MCF 10A (cell line): ENCODE measurements at places on chromosomes 5 and 9.

DNA sequence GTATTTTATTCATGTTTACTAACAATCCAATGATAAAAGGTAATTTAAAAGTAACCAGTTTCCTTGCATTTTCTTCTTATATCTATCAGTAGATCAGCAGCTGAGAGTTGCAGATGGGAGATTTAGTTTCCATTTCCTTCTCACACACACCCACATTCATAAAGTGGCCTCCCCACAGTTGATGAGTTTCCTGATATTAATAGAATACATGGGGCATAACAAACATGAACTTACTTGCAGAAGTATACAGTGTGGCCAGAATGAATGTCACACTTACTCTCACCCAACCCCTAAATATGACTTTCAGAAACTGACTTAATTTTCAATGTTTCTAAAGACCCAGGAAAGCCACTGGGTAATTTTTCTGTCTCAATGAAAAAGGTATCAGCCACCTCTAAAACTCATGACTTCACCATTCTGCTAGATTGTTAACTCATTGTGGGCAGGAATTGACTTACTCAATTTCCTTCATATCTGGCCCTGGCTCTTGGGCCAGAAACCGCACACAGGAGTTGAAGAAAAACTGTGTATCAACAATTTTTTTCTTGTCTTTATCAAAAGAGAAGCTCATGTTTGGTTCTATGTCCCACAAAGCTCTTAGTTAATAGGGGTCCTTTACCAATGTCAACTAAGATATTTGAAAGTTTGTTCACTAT lies 63.5 kb upstream of the OSMR start:
- no peak for DNase-seq

GRCh38 chr5:76641514-76642120 lies 18.4 kb upstream of the F2RL2 start:
- peak; percentile 83 for DNase-seq

DNA sequence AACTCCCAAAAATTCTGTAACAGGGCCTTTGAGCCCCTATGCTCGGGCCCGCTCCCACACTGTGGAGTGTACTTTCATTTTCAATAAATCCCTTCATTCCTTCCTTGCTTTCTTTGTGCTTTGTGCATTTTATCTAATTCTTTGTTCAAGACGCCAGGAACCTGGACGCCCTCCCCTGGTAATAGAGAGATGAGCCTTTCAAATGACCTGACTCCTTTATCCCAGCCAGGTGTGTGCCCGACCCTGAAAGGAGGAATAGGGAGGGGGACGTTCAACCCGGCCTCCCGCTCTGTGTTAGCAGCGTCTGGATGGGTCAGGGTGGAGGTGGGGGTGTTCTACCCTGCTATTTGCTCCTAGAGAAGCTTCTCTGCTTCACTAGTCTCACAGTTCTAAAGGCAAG lies 53.9 kb downstream of the FXN start:
- DNase-seq: no peak

DNA sequence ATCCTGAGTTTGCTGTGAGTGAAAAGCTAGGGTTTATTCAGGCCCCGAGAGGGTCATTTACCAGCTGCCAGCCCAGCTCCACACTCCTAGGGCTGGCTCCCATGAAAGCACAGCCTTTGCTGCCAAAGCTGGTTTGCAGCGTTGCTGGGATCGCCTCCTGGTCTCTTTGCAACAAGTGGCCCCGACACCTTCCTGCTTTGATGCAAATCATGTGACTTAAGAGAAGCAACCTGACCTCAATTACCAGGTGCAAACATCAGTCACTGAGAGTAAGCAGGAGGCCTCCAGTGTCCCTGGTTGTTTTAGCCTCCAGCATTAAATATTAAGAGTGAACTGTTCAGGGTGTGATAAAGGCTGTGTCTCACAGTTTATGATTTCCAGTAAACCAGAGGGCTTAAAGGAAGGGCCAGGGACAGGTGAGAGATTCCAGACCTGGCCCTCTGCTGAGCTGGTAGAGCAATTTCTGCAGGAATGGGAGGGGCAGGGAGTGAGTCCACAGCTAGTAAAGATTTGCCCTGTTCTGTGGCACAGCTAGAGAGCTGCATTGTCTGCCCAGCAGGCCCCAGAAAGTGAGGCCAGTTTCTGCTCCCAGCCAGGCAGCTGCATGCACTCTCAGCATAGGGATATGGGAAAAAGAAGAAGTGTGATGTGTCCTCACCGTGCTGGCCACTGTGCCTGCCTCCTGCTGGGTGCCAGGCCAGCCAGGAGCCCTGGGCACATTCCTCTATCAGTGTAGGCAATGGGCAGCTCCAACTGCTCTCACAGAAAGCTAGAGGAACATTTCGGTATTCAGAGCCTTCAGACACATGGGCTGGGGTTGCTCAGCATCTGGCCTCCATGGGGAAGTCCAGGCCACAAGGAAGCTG lies 58.0 kb downstream of the SLC22A5 start:
- peak; percentile 55 for DNase-seq

DNA sequence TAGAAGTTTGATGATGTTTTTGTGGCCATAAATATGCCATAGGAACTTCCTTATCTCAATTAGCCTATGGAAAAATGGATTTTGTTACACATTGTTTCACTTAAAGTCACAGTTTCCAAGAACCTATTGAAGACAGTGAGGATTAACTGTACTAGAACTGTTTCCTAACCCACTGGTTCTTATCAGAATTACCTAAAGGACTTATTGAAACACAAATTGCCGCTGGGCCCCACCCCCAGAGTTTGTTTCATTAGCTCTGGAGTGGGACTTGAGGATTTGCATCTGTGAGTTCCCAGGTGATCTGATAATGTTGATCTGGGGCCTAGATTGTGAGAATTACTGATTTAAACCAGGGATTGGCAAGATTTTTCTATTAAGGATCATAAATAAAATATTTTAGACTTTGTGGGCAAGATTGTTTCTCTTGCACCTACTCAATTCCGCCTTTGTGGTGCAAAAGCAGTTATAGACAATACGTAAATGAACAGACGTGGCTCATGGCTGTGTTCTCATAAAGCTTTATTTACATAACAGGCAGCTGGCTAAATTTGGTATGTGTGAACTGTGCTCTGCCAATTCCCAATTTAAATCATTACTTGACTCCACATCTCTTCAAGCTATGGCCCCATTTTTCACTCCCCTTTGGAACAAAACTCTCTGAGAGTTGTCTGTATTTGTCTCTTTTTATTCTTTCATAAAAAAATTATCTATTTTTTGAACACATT lies 9.3 kb downstream of the JAK2 start:
- no peak for DNase-seq

- DNase-seq: no peak
Measured at GRCh38 chr9:129875687-129876395, 40.6 kb downstream of the USP20 start.

DNA sequence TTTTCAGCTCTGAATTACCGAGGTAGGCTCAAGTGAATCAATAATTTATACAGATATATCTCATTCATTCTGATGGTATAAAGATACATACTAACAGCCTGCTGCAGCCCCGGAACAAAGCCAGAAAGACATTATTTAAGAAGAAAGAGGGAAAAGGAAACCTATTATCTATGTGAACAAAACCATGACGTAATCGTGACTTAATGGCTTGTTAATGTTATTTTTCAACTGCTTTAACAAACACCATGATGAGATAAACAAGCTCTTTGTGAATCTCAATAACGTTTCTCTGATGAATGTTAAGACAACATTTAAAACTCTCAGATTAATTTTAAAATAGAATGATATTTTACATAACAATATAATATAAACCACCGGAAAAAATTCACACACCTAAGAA lies 237.1 kb downstream of the SLF1 start:
- DNase-seq: no peak

DNA sequence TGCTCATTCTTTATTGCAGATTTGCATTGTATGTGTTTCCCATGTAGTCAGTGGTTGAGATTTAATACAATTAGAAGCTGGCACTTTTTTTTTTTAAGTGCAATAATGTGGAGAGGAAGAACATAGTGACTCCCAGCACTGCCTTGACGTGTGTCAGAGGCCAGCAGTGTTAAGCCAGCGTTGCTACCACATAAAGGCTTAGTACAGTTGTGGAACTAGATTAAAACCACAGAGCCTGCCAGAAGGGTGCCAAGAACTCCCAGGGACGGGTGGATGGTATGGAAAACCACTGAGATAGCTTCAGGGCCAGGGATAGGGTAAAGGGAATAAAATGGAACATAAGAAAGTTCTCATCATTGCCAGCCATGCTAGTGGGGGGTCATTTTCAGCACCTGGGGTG lies 142.9 kb downstream of the TRIO start:
- no peak for DNase-seq

GRCh38 chr5:159768243-159768642 lies 148.0 kb upstream of the ADRA1B start:
- DNase-seq: no peak

DNA sequence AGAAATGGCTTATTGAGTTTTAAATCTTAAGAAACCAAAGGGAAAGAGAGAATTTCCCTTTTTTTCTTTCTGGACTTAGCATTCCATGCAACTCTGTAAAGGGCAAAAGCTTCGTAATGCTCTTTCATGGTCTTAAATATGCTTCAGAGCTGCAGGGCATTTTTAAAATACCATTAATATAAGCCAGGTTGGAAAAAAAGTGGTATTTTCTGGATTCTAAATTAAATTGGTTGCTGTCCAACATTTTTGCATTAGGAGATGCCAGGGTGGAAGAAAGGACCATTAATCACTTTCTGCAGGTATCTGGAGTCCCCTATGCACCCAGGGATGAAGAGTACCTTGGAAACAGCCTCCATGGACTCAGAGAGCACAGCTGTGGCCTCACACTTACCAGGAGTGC lies 215.1 kb upstream of the DAPK1 start:
- no peak for DNase-seq

- no peak for DNase-seq
Measured at GRCh38 chr9:95009459-95009858, 283.0 kb downstream of the AOPEP start.

GRCh38 chr9:8815931-8816330 lies 1016.4 kb upstream of the DMAC1 start:
- no peak for DNase-seq

DNA sequence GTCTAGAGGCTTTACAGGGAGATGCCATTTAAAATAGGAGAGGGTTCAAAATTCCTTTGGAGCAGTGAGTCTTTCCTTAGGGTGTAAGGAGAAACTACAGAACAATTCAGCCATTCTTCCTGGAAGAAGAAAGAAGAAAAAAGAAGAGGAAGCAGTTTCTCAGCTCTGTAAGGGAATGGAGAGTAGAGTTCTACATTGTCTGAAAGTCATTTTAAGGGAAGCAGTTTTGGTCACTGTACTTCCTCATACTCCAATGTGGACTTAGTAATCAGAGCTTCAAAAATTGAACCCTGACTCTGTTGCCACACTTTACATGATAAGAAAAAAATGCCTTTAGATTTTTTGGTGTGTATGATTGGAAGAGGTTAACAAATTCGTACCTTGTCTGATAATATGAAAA lies 122.4 kb downstream of the LRRC70 start:
- DNase-seq: no peak

GRCh38 chr5:118249386-118249785 lies 739.0 kb downstream of the DTWD2 start:
- DNase-seq: no peak

- no peak for DNase-seq
Measured at GRCh38 chr5:69531406-69531801, 28.6 kb upstream of the GTF2H2C start.

DNA sequence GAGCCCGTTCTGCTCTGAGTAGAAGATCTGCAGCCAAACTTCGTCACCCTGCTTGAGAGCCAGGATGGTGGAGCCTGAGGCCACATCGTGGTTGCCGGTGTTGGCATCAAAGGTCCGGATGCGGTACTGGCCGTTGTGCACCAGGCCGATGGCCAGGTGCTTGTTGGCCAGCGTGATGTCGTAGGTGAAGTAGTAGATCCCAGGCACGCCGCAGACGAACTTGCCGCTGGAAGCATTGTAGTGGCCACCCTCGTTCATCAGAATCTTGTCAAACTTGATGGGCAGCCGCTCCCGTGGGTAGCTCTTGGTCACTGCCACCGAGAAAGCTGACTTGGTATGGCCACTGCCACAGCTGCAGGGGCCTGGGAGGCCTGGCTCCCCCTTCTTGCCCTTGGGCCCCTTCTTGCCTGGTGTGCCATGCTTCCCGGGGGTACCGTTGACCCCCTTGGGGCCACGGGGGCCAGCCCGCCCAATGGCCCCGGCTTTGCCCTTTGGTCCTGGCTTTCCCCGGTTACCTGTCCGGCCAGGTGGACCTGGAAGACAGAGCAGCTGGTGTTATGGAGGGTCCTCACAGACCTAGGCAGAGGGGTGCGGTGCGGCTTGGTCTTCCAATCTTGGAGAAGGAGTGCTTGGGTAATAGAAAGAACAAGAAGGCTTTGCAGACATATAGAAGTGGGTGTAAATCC lies 21.0 kb downstream of the C1QTNF2 start:
- DNase-seq: no peak

DNA sequence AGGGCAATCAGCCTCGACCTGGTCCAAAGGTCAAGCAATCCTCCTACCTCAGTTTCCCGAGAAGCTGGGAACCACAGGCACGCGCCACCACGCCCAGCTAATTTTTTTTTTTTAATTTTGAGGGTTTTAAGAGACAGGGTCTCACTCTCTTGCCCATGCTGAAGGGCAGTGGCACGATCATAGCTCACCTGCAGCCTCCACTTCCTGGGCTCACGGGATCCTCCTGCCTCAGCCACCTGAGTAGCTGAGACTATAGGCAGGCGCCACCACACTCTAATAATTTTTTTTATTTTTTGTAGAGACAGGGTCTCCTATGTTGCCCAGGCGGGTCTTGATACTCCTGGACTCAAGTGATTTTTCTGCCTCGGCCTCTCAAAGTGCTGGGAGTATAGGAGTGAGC lies 1.6 kb downstream of the UIMC1 start:
- no peak for DNase-seq

- DNase-seq: no peak
Measured at GRCh38 chr9:98171176-98171925, 21.1 kb downstream of the CORO2A start.

- DNase-seq: no peak
Measured at GRCh38 chr9:76443887-76444286, 15.1 kb upstream of the GCNT1 start.

DNA sequence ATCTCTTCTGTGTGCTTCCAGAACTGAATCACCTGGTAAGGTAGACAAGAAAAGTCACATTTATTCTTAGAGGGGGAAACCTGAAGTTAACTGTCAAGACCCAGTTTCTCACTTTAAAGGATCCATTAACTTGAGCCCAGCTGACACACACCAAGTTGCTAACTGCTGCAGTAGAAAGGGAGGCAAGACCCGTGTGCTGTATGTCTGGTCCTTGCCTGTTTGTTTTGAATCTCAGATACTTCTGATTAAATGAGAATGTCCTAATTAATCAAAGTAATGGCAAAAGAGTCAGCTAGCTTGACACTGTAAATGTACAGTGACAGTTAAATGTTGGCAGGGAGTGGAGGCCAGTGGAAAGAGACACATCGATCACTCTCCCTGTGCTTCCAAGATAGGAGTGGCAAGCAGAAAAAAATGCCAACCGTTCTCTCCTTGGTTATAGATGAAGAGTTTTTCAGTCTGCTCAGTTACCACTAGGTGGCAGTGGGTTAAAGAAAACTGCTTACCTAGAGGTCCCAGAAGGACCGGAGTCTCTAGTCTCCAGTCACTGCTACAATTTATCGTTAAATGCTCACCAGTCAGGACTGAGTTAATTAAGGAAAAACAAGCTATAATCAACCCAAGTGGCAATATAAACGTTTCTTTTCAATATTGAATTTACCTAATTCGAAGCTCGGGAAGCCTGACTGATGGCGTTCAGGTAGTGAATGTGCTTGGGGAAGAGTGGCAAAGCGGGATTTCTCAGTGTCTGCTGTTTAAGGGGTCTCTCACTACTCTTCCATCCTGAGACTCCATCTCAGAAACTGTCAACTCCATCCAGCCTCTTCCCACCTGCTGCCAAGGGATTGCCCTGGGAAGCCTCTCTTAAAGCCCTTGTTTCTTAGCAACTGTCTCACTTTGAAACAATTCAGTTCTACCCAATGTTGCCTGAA lies 18.4 kb downstream of the LSM11 start:
- peak; percentile 79 for DNase-seq
